ENCODE measurements at places on chromosomes 2 and 18. TPM values are rescaled to one million over a fixed set of nuclear protein-coding genes. Genes with fewer than 3 reads are reported as not detected.
A peak's percentile ranks its signal among the peaks of the same experiment; 100 is the strongest.

The CYRIA gene
- 0.77 TPM for total RNA-seq

The NXPH2 gene
- not detected for total RNA-seq

DNA sequence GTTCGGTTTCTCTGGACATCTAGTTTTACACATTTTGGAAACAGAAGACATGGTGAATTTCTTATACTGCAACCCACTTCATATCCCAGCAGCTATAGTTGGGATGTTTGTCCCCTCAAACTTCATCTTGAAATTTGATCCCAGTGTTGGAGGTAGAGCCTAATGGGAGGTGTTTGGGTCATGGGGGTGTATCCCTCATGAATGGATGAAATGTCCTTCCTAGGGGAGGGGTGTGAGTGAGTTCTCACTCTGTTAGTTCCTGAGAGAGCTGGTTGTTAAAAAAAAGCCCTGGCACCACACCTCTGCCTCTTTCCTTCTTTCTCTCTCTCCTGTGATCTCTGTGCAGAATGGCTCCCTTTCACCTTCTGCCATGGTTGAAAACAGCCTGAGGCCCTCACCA lies 369.0 kb upstream of the KCNJ3 start:
- no peaks in the 10 kb centered on the region for H3K36me3 ChIP-seq
- no peaks in the 10 kb centered on the region for H3K4me1 ChIP-seq
- no peak overlapping the region for H3K4me3 ChIP-seq

- no peaks in the 10 kb centered on the region for H3K27me3 ChIP-seq
- no peak overlapping the region for H3K4me3 ChIP-seq
- H3K36me3 ChIP-seq, result no peaks in the 10 kb centered on the region
- no peak overlapping the region for H3K27ac ChIP-seq
- H3K4me1 ChIP-seq, result no peaks in the 10 kb centered on the region
Observed at GRCh38 chr2:179913809-179914208, 52.4 kb upstream of the ZNF385B start.

- H3K4me3 ChIP-seq, result no peak overlapping the region
- H3K4me1 ChIP-seq, result peaks cover 22% of the 10 kb centered on the region
- H3K27ac ChIP-seq, result no peak overlapping the region
- peak; percentile 61 for DNase-seq
Observed at GRCh38 chr18:8744656-8745055, 39.3 kb downstream of the MTCL1 start.

GRCh38 chr2:37537316-37537715 lies 134.1 kb downstream of the CDC42EP3 start:
- peaks cover 5% of the 10 kb centered on the region for H3K4me1 ChIP-seq
- H3K27ac ChIP-seq, result no peak overlapping the region
- no peak for DNase-seq

DNA sequence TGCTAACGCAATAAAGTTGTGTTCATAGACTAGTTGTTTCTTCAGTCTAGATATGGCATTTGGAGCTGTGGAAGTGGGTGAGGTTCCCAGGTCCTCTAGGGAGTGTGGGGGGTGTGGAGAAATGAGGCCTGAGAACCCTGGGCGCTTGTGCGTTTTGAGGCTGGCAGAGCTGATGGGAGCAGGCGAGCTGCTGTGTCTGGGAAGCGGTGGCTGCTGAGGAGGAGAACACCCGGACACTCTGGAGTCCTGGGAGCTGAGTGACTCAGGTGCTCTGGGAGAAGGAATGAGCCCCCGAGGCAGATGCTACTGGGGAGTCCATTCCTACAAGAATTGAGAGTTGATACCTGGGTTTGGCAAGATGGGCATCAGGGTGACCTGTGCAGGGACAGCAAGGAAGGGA lies 67.5 kb downstream of the LPIN1 start:
- DNase-seq, result no peak
- no peaks in the 10 kb centered on the region for H3K4me1 ChIP-seq
- H3K4me3 ChIP-seq, result no peak overlapping the region
- no peak overlapping the region for H3K27ac ChIP-seq
- H3K36me3 ChIP-seq, result peaks cover 53% of the 10 kb centered on the region

DNA sequence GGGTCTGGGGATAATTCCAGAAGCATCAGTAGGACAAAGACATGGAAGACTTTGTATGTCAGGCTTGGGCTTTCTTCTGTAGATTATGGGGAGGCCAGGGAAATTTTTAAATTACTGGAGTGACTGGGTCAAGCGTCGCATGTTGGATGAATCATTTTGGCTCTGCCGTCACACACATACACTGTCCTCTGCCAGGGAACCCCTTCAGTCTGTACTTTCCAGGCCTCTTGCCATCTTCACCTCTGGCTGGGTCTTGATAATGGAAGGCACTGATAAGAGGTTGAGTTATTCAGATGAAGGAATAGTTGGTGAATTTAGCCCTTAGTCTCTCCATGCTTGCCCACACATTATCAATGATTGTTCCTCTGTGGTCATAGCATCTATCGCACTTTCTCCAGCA lies 895.1 kb upstream of the CELF4 start:
- H3K4me1 ChIP-seq, result no peaks in the 10 kb centered on the region
- no peak overlapping the region for H3K27ac ChIP-seq
- H3K4me3 ChIP-seq, result no peak overlapping the region
- H3K36me3 ChIP-seq, result no peaks in the 10 kb centered on the region

GRCh38 chr18:80040515-80040914 lies 6.3 kb downstream of the RBFA start:
- peaks cover 39% of the 10 kb centered on the region for H3K36me3 ChIP-seq
- H3K4me3 ChIP-seq, result no peak overlapping the region
- no peaks in the 10 kb centered on the region for H3K27me3 ChIP-seq
- peaks cover 15% of the 10 kb centered on the region for H3K4me1 ChIP-seq
- no peak overlapping the region for H3K27ac ChIP-seq
- DNase-seq, result no peak

The TWIST2 gene
- total RNA-seq, result not detected

The CPLX4 gene
- not detected for total RNA-seq

GRCh38 chr2:6977786-6978185 lies 60.6 kb downstream of the RNF144A start:
- DNase-seq, result no peak
- H3K4me3 ChIP-seq, result no peak overlapping the region
- H3K27me3 ChIP-seq, result no peaks in the 10 kb centered on the region
- no peaks in the 10 kb centered on the region for H3K4me1 ChIP-seq

DNA sequence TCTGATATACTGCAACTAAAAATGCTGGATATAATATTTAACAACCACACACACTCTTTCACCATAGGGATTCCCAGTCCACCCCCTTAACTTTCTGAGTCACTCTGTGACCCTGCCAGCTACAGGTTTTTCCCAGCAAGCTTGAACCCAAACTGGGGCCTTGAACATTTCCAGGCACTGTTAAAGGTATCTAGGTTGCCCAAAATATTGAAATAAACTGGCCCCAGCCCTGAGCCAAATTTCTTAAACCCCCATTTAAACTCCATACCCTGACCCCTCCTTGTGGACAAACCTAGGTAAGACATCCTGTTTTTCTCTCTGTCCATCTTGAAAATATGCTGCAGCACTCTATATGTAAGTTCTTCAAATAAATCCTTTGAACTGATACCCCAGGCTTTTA lies 19.7 kb upstream of the DCTN1 start:
- no peaks in the 10 kb centered on the region for H3K36me3 ChIP-seq
- no peak overlapping the region for H3K4me3 ChIP-seq
- H3K27me3 ChIP-seq, result peaks cover 13% of the 10 kb centered on the region
- DNase-seq, result no peak
- no peaks in the 10 kb centered on the region for H3K4me1 ChIP-seq

The THOC1 gene
- 48.3 TPM for total RNA-seq

DNA sequence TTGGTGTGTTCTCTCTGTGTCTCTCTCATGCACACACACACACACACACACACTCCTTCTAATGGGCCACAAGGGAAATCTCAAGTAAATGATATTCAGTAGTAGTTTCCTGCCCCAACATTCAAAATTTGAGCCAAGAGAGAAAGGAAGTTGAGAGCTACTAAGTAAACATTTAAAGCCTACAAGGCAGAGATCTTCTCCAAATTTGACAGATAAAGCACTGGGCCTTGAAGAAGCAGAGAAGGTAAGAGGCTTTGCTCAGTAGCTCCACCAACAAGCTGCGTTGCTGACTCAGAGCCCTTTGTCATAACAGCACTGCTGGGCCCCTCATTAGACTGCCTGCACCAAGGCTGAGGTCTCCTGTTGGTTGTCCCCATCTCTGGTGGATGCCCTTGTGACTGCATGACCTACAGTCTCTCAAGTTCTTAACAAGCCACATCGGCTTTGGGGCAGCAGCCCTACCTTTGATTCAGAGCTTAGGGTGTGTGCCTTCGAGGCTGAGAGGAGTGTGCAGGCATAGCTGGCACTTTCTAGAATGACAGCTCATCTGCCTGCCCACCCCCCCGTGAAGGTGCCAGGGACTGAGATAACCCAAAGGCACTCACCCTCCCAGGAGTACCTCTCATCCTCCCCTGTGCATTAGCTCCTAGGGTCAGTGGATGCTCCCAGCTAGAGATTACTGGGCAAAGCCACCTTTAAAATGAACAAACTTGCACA lies 32.3 kb upstream of the NEB start:
- peak; percentile 65 for DNase-seq
- no peaks in the 10 kb centered on the region for H3K36me3 ChIP-seq
- peak overlapping the region; percentile 66 for H3K27ac ChIP-seq
- no peak overlapping the region for H3K4me3 ChIP-seq
- H3K27me3 ChIP-seq, result no peaks in the 10 kb centered on the region
- H3K4me1 ChIP-seq, result peaks cover 20% of the 10 kb centered on the region

DNA sequence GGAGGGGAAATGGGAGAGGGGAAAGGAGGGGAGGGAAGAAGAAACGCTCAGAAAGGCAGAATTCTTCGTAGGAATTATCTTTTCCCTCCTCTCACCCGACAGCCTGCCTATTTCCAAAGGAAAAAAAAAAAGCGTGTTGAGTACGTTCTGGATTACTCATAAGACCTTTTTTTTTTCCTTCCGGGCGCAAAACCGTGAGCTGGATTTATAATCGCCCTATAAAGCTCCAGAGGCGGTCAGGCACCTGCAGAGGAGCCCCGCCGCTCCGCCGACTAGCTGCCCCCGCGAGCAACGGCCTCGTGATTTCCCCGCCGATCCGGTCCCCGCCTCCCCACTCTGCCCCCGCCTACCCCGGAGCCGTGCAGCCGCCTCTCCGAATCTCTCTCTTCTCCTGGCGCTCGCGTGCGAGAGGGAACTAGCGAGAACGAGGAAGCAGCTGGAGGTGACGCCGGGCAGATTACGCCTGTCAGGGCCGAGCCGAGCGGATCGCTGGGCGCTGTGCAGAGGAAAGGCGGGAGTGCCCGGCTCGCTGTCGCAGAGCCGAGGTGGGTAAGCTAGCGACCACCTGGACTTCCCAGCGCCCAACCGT lies at the start of gene GAD1:
TSS of gene GAD1 (plus strand) at position 384 of the 589 bp plus-strand sequence. CDS start 1,705 bp downstream, outside the sequence.
- peak within 1 kb of the TSS; percentile 52 for H3K27ac ChIP-seq
- peak within 1 kb of the TSS; percentile 66 for H3K4me3 ChIP-seq
- H3K36me3 ChIP-seq, result no peaks in the 10 kb centered on the region
- peaks cover 51% of the 10 kb centered on the region for H3K4me1 ChIP-seq

DNA sequence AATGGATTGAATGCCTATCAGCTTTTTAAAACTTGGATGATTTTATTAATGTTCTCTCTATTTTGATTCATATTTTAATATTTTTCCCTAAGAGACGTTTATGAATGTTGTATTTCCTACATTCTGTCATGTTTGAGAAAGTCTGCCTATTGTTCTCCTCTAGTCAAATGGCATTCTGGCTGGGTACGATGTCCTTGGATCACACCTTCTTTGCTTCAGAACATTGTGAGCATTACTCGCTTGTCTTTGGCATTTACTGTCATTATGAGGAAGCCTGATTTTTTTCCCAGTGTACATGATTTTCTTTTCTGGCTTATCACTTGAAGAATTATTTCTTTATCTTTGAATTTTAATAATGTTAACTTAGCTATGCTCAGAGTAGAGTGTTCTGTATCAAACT lies 78.4 kb downstream of the CDC42EP3 start:
- peaks cover 27% of the 10 kb centered on the region for H3K36me3 ChIP-seq
- H3K27me3 ChIP-seq, result no peaks in the 10 kb centered on the region
- H3K4me3 ChIP-seq, result no peak overlapping the region
- DNase-seq, result no peak
- H3K4me1 ChIP-seq, result peaks cover 28% of the 10 kb centered on the region

The HOXD10 gene
- not detected for total RNA-seq

DNA sequence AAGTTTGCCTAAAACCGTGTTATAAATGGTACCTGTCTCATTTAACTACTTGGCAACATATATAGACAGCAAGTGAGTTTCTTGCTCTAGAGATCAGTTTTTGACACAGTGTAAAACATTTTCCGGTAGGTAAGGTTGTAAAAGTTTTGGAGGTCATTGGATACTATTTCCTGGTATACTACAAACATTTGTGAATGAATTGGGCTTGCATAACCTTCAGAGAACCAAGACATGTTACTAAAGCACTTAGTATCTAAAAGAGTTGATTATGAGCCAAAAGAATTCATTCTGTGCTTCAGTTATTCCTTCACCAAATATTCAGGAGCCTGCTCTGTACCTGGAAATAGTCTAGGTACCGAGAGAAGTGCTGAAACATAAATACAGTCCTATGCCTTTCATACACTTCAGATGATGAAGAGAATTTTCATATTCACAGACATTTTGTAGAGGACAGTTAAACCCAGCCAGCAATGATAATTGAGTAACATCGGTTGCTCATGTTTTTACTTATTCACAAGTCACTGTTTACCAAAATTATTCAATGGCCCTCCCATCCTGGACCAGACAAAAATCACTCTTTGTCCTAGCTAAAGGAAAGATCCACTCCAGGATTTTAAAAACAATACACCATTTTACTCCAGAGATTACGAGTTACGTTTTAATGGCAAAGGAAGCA lies 319.4 kb upstream of the RBMS1 start:
- no peaks in the 10 kb centered on the region for H3K4me1 ChIP-seq
- no peak overlapping the region for H3K4me3 ChIP-seq
- no peak for DNase-seq
- no peak overlapping the region for H3K27ac ChIP-seq
- H3K36me3 ChIP-seq, result no peaks in the 10 kb centered on the region

- no peak overlapping the region for H3K4me3 ChIP-seq
- no peaks in the 10 kb centered on the region for H3K36me3 ChIP-seq
Observed at GRCh38 chr2:178306352-178307073, 112.2 kb downstream of the OSBPL6 start.

- H3K36me3 ChIP-seq, result no peaks in the 10 kb centered on the region
- no peak for DNase-seq
- H3K27me3 ChIP-seq, result no peaks in the 10 kb centered on the region
- no peak overlapping the region for H3K27ac ChIP-seq
- H3K4me3 ChIP-seq, result no peak overlapping the region
- H3K4me1 ChIP-seq, result no peaks in the 10 kb centered on the region
Observed at GRCh38 chr18:22702806-22703205, 230.3 kb upstream of the RBBP8 start.

The RGPD4 gene
- 0.35 TPM for total RNA-seq

The ZNF804A gene
- not detected for total RNA-seq

- no peaks in the 10 kb centered on the region for H3K36me3 ChIP-seq
- peaks cover 8% of the 10 kb centered on the region for H3K27me3 ChIP-seq
- no peak for DNase-seq
- H3K27ac ChIP-seq, result no peak overlapping the region
- H3K4me1 ChIP-seq, result no peaks in the 10 kb centered on the region
Observed at GRCh38 chr18:3816610-3817363, 366.8 kb downstream of the TGIF1 start.

DNA sequence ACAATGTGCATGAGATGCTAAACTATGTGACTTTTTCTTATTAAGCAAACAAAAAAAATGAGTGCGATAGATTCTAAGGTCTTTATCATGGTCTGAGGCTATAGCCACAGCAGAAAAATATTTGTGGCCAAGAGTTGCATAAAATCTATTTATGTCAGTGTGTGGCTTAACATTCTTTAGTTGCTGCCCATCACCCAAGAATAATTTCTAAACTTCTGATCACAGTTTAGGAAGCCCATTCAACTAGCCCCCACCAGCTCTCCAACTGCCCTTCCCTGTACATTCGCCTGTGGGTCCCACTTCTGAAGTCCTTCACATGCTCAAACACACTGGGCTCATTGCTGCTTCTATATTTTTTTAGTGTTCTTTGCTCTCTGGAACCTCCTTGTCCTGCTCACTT lies 107.1 kb downstream of the CTNNA2 start:
- no peaks in the 10 kb centered on the region for H3K4me1 ChIP-seq
- H3K27ac ChIP-seq, result no peak overlapping the region
- no peak for DNase-seq
- no peaks in the 10 kb centered on the region for H3K36me3 ChIP-seq
- no peak overlapping the region for H3K4me3 ChIP-seq
- H3K27me3 ChIP-seq, result no peaks in the 10 kb centered on the region
